ENCODE measurements at places on chromosomes 12 and 14.

GRCh38 chr14:28780843-28781820, 14.5 kb downstream of the FOXG1 start:
- no peak for DNase-seq

DNA sequence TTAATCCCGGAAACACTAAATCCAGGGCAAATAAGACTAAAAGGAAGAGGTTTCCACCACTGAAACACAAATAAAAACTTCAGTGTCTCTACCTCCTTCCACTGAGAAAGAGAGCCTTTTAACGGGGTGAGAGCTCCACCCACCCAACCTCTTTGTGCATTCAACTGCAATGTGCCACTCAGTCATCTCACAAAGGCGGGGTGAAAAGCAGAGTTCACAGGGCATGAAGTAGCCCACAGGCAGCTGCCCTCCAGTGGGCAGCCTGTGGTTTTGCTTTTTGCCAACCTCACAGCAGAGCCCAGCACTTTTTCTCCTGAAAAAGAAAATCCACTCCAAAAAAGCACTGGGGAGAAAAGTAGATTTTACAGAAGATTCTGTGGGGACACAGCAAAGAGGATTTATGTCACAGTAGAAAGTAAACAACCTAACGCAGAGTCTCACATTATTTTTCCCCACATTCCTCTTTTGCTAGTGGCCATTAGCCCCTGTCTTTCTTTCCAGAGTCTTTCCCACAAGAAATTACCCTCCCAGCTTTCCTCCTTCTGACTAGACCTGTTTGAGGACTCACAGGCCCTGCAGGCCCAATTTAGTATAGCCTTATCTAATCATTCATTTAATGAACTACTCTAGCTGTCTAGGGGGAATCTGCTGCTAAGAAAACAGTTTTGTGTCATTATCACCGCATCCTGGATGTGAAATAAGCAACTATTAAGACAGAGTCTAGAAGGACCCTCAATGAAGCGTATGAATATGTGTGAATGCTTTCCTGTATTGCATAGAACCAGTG, 753.8 kb upstream of the FOXG1 start:
- no peak for DNase-seq

GRCh38 chr12:54008260-54008552, 579 bp upstream of the HOXC8 start:
- DNase-seq, result no peak

GRCh38 chr14:27184427-27184826, 586.6 kb upstream of the NOVA1 start:
- DNase-seq, result peak; percentile 55

GRCh38 chr12:12804011-12804410, 9.1 kb upstream of the DDX47 start:
- DNase-seq, result peak; percentile 48

DNA sequence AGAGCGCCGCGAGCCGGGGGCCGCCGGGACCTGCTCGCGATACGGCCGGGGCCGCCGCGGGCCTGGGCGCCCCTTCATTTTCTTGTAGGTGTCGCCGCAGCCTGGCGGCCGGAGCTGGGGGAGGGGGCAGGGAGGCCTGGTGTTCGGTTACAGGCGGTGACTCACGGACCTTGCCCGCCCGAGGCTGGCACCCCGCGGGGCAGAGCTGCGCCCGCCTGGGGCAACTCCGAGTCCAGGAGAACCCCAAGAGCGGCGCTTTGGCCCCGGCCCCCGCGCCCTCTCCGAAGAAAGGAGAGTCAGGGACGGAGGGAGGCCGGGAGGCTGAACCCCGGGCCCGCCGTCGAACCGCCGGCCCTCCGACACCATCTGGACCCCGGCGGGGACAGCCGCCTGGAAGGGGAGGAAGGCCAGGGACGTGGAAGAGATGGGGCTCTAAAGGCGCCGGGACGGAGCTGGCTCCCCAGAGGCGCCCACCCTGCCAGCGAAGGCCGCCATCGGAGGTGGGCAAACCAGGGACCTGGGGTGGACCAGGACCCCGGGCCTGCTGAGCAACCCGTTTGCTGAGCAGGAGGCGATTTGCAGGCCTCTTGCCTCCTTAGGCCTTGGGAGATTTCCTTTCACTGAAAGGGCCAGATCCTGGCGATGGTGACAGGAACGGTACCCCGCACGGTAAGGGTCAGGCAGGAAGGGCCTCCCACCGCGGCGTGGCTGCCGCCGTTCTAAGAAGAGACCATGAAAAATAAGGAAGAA, 843 bp upstream of the NUAK1 start:
- DNase-seq, result peak; percentile 87

All from fibroblast of skin of right biceps (primary cell).